Cardiac septum (tissue), 1 donor: ENCODE measurements at places on chromosomes 13 and 19. TPM values are rescaled to one million over a fixed set of nuclear protein-coding genes. Genes with fewer than 3 reads are reported as not detected.
A peak's percentile ranks its signal among the peaks of the same experiment; 100 is the strongest.

GRCh38 chr13:66981912-66982311 is 248.2 kb downstream of the PCDH9 start:
- no peak for DNase-seq

DNA sequence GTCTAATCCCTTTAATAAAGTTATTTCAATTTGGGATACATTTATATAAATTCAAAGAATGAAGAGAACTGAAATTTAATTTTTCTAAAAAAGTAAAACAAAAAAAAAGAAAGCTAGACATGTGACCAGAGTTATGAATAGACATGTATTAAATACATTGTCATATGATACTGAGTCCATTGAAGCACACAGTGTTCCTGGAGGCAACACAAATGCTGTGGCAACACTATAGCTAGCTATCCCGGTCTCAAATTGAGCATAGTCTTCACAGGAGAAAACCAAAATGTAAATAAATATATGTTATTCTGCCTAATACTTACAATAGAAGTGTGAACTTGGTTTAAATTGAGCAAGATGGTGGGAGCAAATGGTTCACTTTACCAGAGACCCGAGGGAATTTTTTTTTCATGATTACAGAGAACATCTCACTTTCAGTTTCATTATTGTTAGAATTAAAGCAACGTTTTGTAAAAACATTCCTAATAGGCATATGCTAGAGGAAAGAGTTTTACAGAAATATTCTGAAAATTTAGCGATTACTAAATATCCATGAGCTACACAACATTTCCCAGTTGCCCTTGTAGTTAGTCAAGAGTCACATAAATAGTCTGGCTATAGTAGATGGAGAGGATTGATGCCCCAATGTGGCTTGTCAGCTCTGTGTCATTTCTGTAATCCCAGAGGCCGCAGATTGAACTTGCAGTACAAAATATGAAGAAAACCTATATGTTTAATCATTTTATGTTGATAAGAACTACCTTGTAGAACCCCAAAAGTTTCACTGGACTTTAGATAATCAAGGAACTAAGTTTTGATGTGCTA is 775.7 kb upstream of the SPRY2 start:
- DNase-seq, result no peak

DNA sequence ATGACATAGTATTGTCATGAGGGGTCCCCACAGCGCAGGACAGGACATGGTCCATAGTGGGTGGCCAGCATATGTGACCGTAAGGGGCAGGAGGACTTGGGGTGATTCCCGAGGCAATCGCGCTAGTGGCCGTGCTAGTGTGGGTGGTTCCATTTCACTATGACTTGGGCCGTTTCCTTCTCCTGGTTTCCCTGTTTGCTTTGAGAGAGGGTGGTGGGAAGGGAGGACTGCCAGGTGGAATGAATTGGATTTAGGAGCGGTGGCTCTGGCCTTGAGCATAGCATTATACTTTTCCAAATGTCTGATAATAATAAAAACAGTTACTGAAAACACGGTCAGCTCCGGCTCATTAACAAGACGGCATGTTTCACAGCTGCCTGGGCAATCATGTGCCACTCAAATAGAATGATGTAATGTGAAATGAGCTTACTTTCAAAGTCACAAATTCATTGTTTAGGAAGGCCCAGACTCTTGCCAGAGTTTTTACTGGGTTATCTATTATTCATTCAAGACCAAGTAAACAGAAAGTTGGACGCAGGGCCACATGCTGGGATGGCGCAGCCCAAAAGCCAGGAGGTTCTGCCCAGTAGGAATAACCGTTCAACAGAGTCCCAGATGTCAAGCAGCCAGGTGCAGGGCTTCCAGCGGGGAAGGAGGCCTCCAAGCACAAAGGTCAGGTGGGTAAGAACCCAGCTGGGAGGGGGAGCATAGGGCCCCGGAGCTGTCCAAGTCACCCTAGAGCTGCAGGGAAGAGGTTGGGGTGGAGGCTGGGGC is 19.6 kb upstream of the SLC15A1 start:
- DNase-seq, result no peak

DNA sequence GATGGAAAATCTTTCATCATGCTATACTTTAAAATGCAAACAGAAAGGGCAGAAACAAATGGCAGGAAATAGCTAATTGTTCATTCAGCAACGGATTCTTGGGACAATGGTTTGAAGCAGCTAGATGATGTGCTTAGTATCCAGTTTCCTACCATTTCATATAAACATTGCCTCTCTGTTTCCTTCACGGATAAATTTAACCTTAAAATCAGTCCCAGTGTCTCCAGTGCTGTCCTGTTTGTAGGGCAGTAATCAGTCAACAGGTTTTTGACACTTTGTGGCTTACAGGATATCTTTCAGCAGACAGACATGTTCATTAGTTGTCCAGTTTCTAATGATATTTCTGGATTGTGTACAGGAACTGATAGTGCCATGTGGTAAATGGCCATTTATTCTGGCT is 24.7 kb upstream of the RB1 start:
- DNase-seq, result no peak

DNA sequence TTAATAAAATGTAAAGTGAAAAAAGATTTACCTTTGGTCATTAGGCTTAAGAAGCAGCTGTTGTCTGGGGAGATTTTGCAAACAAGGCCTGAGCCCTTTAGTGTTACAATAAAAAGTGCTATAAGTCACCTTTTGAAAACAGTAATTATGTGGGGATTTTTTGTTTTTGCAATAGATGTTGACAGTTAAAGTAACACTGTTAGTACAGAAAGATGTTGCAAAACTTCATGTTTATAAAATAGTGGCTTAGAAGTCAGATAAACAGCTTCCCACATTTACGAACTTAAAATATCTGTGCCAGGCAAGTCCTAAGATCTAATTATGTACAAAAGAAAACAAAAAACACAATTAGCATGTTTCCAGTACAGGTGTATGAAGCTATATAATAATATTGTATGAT is 138.0 kb upstream of the IRS2 start:
- no peak for DNase-seq

The MAST1 gene
- 0.65 TPM for total RNA-seq

DNA sequence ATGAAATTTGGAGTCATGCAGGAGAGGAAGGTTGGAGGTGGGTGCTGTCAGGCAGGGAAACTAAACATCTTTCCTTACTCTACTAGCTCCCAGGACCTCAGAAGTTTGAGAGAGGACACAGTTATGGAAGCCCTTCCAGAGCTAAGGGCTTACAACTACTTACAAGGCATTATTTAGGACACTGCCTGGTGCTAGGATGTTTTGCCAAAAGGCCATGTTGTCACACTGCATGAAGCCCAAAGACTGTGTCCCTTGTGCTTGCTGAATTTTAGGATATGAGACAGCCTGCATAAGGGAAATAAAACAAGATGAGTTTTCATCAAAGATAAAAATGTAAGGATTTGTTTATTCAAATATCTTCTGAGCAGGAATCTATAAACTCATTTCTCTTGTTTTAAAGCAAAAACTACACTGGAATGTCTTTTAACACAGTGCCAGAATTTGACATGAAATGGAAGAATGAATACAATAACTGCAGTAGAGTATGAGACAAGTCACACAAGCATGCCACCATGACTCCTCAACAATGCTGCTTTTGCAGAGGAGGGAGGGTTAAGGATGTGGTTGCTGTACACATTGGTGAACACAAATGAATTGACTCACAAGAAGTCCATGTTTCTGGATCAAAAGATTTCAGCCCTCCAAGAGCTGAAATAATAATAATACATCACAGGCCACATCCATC is 258.4 kb downstream of the SPRY2 start:
- no peak for DNase-seq

DNA sequence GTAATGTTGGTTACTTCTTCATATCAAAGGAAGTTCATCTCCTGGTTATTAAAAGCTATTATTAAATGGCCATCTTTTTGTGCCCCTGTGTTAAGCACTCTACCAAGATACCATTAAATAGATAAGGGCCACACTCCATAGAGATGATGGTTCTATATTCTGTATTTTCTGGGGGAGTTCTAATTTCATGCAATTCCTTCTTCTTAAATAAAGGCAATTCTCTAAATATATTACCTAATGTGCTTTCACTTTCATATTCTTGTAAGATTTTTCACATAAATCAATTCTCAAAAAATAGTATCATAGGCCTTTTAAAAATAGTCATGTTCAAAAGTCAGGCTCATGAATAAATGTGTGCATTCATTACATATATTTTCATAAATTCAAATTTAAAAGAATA is 47.0 kb upstream of the USPL1 start:
- no peak for DNase-seq

- no peak for DNase-seq
Measured at GRCh38 chr19:55418185-55418584, 10.6 kb upstream of the UBE2S start.

The CCNA1 gene
- 2.0 TPM for total RNA-seq

GRCh38 chr13:42383025-42383424 is 111.1 kb downstream of the AKAP11 start:
- no peak for DNase-seq

GRCh38 chr13:43776501-43777079 is 10.2 kb downstream of the ENOX1 start:
- DNase-seq, result no peak

DNA sequence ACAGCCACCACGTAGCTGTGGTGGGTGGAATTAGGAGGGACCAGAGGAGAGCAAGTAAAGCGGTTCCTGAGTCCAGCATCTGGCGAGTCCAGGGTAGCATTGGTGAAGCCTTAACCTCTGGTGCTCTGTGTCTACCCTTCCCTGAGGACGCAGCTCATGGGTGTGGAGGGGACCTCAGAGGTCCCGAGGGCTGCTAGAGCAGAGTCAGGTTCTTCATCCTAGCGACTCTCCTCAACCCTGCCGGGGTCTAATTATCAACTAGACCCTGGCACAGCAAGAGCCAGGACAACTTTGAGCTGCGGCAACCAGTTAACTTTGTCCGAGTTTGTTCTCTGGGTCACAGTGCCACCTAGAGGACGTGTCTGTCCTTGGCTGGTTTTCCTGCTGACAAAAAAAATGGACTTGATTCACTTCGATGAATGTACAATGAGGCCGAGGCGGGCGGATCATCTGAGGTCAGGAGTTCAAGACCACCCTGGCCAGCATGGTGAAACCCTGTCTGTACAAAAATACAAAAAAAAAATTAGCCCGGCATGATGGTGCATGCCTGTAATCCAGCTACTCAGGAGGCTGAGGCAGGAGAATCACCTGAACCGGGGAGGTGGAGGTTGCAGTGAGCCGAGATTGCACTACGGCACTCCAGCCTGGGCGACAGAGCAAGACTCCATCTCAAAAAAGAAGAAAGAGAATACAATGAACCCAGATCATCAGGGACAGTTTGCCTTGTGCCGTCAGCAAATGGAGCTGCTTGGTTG is 25.0 kb downstream of the TSSK6 start:
- peak; percentile 86 for DNase-seq
